H4 (cell line): ENCODE measurements at places on chromosomes 3 and 15.

DNA sequence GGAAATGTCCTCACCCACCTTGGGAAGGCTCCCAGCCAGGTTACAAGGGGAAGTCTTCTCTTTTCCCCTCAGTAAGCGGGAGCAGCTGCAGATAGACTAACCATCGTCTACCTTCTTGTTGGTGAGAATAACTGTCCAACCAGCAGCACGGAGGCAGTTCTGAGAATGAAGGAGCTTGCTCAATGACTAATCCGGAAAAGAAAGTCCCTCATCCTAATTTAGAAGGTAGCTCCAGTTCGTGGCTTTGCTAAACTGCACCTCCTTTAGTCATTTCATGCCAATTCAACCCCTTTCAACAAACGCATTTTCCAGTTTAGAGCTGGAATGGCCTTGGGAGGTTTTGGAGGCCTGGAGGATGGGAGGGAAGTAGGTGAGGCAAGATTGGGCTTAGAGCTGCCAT, 527.4 kb upstream of the PROK2 start:
- no peak for DNase-seq

GRCh38 chr15:66115568-66116206, 137.9 kb downstream of the MEGF11 start:
- DNase-seq, result peak; percentile 21

- DNase-seq, result no peak
These were observed 111.3 kb downstream of the BBX start for GRCh38 chr3:107634099-107634489.

- peak; percentile 6 for DNase-seq
These were observed 542.9 kb downstream of the FHIT start for GRCh38 chr3:60708191-60708975.

GRCh38 chr3:22634433-22634832, 568.7 kb upstream of the UBE2E2 start:
- DNase-seq, result no peak

- DNase-seq, result no peak
These were observed 34.7 kb upstream of the PHLDB2 start for GRCh38 chr3:111824351-111824750.

- DNase-seq, result peak; percentile 25
These were observed 44.8 kb upstream of the ATP2C1 start for GRCh38 chr3:130849091-130849552.

GRCh38 chr3:141049681-141050080, 1.5 kb upstream of the SPSB4 start:
- no peak for DNase-seq

- DNase-seq, result no peak
These were observed 6.9 kb upstream of the TNFSF10 start for GRCh38 chr3:172530101-172530561.

DNA sequence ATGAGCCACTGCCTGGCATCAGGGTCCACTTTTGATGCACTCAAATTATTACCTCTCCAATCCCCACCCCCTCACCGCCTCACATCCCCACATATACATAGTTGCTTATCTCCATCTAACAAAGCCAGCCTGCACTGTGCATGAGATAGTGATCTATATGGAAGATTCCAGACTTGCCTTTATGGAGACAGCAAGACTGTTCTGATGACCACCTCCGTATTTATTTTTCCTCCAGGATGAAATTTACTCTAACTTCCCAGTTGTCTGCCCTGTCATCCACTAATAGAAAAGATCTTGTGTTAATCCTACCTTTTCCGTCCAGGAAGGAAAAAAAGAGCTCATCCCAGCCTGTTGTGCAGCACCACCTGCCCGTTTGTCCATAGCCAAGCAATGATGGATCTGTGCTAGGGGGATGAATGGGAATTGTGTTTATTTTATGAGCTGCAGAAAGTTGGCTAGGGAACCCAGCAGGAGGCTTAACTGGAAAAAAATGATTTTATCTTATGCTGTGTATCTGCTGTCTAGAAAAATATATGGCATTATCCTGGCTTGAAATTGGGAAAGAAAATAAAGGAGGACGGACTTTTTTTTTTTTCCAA, 114.5 kb downstream of the CD47 start:
- no peak for DNase-seq

DNA sequence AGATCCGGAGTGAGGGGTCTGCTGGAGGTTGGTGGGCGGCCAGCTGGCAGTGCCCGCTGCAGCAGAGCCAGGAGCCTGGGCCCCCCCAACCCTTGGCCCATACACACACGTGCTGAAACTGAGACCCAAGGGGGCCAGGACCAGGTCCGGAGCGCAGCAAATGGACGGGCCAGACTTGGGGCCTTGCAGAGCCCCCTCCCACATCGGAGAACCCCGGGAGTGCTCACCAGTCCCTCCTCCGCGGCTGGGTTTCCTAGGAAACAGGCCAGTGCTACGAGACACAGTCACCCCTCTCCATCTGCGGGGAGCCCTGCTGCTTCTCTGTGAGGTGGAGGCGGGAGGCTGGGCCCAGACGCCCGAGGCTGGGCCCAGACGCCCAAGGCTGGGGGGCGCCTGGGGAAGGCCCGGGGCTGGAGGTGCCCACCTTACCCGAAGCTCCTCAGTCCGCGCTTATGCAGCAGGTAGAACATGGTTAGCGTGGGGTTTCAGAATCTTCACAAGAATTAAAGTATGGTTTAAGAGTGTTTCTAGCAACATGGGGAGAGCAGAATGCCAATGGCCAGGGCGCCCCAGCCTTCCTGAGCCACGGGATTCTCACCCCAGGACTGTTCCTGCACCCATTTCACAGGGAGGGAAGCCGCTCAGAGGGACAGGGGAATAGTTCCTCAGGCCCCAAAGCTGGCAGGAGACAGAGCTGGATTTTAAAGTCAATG, 135.0 kb upstream of the PRR20G start:
- no peak for DNase-seq
